NCI-H226 (cell line): ENCODE measurements at places on chromosomes 3 and 15.
A peak's percentile ranks its signal among the peaks of the same experiment; 100 is the strongest.

GRCh38 chr3:125179143-125179883 lies 33.2 kb downstream of the SLC12A8 start:
- DNase-seq: no peak

DNA sequence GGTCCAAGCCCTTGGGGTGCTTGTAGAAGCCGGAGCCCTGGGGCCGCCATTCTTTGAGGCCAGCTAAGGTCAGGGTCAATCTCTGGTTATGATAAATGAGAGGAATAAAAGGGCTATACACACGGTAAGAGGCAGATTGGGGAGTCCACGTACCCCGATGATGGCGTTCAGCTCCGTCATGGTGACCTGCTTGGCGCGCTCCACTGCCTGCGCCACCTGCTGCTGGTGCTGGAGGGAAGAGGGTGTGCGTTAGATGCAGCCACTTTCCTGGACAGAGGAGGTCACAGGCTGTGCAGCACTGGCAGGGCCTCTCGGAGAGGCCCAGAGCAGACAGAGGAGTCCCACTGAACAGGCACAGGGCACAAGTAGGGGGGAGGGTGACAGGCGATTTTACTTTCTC lies 23.3 kb downstream of the TLE3 start:
- DNase-seq: no peak

- DNase-seq: peak; percentile 94
Measured at GRCh38 chr15:79896634-79897379, at the start of gene MTHFS. Gene MTHFS (minus strand): TSS chr15:79897014. CDS start chr15:79896988, 26 bp downstream.

DNA sequence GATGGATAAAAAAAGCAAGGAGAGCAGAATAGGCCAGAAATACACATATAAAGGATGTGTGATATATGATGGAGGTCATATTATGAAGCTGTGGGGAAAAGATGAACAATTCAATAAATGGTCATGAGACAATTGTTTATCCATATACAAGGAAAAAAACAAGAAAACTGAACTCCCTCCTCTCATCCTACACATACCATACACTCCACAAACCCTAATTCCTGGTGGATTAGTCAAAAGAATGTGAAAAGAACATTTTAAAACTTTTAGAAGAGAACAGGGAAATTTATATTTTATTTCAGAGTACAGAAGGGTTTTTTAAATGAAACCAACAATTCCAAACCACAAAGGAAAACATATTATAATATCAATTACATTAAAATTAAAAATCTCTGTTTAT lies 34.5 kb upstream of the NR2E3 start:
- no peak for DNase-seq

DNA sequence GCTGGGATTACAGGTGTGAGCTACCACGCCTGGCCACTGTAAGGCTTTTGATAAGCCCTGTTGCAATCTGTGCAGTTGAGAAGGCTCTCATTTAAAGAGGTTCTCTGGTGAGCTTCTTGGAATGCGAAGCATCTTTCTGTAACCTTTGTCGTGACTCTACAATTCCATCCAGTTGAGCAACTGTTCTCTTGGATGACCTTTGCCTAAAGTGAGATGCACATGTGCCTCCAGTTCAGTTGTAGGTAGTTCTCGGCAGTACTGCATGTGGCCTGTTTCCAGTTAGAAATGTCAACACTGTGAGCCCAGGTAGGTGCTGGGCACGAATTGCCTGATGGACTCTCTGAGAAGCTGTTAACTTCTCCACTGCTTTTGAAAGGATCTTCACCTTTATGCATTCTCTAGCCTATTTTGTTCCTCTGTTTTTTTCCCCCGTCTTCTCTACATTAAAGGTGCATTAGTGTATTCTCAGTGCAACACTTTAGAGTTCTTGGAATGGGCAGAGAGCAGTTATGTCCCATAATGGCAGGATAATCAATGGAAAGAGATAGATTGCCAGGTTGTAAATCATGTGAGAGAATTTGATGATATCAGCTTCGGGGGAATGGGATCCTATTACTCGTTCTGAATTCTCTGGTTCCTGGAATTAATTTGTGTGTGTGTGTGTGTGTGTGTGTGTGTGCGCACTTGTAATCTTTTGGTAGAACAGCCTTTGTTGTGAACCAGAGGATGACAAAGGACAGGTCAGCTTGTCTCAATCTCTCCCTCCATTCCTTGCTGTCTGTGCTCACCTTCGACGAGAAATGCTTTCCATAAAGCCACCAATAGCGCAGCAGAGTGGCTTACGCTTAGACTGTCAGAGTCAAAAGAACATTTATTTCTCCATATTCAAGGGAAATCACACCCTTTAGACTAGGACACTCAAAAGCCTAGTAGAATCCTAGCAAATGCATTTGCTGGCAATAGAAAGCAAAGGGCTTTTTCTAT lies 51.1 kb downstream of the PTPRG start:
- peak; percentile 52 for DNase-seq

DNA sequence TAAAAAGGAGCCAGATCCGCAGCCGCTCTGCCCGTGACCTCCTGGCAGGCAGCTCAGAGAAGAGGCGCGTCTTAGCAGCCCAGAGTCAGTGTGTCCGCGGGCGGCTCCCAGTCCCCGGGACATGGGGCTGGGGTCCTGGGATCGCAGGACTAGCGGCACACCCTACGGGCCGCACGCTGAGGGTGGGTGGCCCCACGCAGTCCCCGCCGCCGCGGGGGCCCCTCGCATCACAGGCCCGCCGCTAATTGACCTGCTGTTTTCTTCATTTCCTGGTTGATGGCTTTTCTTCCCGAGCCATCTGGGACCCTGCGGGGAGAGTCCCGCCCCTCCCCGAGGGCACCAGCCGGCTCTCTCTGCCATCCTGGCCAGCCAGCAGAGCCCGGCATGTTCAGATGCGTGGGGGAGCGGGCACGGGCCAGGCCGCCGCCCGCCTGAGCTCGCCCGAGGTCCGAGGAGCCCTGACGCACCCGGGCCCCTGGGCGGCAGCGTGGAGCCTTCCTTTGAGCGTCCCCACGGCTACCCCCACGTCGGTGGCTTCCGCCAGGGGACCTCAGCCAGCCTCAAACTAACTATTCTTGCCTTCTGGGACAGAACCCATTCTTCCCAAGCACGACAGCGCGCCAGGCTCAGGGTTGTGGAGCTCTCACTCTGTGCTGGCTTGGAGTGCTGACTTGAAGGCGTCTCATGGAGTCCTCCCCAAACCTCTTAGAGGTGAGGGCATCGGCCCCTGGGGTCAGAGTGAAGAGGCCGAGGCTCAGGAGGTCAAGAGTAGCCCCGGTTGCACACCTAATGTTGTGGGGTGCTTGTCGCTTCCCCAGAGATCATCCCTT lies 34.6 kb upstream of the CACNA2D3 start:
- DNase-seq: no peak

DNA sequence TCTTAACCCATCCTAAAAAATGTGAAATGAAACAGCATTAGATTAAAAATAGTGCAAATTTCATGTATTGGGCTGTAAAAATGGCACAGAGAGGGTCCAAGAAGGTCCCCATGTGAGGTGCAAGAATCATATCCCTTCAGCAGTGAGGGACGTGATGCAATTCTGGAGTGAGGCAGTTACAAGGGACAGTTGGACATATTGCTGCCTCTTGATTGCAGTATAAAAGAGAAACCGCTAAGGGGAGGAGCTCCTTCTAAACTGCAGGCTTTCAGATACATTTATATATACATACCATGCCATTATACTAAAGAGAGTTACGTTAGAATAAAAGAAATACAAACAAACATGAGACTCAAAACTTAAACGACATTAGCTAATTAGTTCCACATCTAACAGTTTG lies 304.2 kb upstream of the CTNNB1 start:
- no peak for DNase-seq

GRCh38 chr3:144529566-144529965 lies 557.9 kb downstream of the DIPK2A start:
- DNase-seq: no peak

- DNase-seq: no peak
Measured at GRCh38 chr3:9820946-9821345, 10.9 kb downstream of the TTLL3 start.

DNA sequence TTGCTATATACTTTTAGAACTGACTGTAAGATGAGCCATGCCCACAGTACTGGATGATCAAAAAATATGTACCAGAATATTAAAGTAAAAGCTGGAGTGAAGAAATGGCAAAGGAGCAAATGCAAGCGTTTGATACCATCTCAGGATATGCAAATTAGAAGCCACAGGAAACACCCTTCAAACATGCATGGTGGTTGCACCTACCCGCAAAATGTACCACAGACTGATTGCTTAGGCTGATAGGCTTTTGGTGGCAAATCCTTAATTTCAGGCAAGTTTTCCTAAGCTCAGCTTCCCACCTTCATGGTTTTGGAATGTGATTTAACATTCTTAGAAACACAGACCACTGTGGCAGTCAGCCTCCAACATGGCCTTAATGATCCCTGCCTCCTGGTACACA lies 149.0 kb downstream of the PDZRN3 start:
- DNase-seq: no peak
